ENCODE measurements at places on chromosomes 3 and 15.

DNA sequence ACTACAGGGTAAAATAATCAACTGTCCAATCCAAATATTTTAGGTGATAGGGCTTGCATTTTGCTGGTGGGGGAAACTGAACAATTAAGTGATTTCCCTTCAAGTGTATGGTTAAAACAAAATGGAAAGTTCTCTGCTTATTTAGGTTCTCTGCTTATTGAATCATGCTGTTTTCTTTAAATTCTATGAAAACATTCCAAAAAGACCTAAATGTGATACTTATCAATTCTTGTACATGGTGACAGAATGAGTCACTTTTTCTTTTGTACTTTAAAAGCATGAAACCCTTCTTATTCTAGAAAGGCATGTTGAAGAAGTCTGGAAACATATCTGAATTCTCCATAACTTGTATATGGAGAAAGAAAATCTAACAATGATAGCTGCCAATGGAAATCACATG lies 192.6 kb downstream of the FMN1 start:
- DNase-seq: no peak

- no peak for DNase-seq
Measured at GRCh38 chr3:39287216-39288164, 7.7 kb upstream of the CX3CR1 start.

GRCh38 chr3:62329971-62330370 lies 43.4 kb downstream of the FEZF2 start:
- DNase-seq: no peak

GRCh38 chr3:187629711-187630110 lies 40.5 kb downstream of the SST start:
- DNase-seq: no peak

DNA sequence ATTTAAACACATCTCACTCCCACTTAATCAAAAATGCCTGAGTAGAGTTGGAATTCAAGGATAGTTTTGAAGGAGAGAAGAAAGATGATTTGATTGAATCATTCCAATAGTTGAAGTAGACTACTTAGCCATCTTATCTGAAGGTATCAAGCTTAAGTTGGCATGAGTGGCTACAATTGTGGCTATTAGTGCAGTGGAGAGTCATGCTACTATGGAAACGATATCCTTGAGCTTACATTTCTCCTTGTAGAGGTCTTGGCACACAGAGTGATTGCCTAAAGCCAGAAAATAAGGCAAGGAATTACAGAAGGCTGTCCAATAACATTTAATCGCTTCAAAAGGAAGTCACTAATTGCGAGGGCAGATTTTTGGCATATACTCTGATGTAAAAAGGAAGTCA lies 1022.7 kb downstream of the IGSF11 start:
- no peak for DNase-seq

DNA sequence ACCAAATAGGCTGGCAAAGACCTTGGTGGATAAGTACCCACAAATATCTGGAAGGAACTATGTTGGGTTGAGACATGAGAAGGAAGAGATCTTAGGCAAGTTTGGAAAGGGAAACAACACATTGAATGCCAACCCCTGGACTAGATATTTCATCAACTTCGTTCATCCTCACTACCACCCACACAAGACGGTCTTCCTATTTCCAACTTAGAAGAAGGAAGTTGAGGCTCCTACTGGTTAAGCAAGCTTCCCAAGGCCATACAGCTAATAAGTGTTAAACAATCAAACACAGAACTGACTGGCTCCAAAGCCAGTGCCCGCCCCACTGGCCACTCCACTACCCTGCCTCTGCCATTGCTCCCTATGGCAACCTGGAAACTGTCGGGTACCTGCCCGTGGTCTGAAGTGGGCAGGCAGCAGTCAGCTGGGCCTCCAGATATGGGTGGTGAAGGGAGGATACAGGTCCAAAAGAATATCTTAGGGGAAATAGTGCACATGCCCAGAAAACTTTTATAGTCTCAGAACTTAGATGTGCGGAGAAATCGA lies 94.9 kb downstream of the LIPC start:
- DNase-seq: no peak

- no peak for DNase-seq
Measured at GRCh38 chr3:150015901-150016300, 45.2 kb upstream of the PFN2 start.

DNA sequence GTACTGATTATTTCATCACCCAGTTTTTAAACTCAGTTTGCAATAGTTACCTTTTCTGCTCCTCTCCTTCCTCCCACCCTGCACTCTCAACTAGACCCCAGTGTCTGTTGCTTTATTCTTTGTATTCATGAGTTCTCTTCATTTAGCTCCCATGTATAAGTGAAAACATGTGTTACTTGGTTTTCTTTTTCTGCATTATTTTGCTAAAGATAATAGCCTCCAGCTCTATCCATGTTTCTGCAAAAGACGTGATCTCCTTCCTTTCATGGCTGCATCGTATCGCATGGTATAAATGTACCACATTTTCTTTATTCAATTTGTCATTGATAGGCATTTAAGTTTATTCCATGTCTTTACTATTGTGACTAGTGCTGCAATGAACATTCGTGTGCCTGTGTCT lies 79.0 kb downstream of the NAALADL2 start:
- no peak for DNase-seq

DNA sequence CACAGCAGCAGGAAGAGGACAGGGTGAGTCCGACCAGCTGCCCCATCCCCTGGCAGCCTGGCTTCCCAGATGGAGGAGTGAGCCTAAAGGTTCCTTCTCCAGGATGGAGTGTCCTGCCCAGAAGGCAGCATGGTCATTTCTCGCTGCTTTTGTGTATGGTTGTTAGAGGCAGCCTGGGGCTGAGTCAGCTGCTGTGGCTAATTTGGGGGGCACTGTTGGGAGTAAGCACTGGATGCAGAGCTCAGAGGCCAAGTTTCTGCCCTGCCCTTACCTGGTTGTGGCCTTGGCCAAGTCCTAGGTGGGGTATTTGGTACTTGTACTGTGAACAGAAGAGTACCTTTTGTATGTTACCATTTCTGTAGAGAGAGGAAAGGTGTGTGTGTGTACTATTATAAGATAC lies 78.6 kb downstream of the ADAMTS7 start:
- DNase-seq: no peak

- no peak for DNase-seq
Measured at GRCh38 chr3:139935866-139936817, 1.2 kb downstream of the CLSTN2 start.

GRCh38 chr3:12454816-12455121 lies 29.5 kb upstream of the TSEN2 start:
- no peak for DNase-seq

GRCh38 chr3:23819599-23820360 lies 14.0 kb downstream of the UBE2E1 start:
- DNase-seq: no peak

DNA sequence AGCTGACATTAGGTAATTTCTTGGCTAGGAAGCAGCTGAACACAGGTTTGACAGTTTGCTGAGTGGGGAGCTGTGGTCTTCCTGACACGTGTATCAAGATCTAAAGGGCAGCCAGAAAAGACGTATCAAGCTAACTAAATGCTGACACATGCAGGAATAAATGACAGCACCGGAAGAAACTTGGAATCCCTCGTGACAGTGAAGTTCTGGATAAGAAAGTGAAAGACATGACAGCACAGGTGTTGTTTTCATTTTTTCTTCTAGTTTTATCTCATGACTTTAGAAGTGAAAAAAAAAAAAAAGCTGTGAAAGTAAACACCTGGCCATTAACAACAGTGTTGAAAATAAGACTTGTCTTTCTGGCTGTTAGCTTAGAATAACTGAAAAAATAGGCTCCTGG lies 48.7 kb downstream of the FGF7 start:
- no peak for DNase-seq

- DNase-seq: no peak
Measured at GRCh38 chr3:197216169-197216860, 82.1 kb downstream of the DLG1 start.

DNA sequence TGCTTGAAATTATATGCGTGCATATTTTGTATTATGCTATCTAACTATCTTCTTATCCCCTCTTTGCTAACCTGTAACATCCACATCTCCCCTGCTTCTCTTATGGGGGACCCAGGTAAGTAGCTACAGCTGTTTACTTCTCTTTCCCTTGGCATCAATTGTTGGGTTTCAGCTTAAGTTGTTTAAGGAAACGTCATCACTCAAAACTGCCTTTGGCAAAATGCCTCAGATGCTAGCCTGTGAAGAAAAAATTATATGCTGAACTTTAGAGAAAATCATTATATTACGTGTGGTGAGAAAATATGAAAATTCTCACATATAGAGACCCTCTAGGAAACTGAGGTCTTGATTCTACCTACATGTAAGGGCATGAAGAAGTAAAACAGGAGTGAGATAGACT lies 447.0 kb upstream of the NECTIN3 start:
- no peak for DNase-seq
